Lung microvascular endothelial cell (primary cell): ENCODE measurements at places on chromosomes 5 and 9.

GRCh38 chr5:141874262-141874964 lies 3.8 kb downstream of the PCDH1 start:
- DNase-seq = no peak

DNA sequence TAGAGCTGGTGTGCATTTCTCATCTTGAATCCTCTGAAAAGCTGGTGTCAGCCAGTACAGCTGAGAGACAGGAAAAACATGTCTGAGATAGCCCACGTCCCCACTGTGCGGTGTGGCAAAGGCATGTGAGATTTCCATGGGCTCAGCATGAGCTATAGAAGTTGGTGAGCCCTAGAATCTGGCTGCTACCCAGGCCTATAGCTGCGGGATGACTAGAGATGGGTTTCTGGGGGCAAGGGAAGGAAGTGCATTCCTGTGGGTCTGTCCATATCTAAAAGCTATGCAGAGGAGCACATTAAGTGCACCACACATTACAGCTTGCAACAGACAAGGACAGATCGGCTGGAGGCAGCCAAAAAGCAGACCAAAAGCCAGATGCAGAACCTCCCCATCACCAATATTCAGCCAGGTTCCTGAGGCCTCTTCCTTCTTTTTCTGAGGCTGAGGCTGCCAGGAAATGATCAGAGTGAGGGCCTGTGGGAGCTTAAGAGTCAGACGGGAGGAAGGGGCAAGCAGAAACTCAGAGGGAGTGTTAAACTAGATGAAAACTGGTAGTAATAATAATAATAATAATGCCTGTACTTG lies 55.8 kb upstream of the RANBP3L start:
- DNase-seq = no peak

GRCh38 chr9:91163444-91163772 lies 198.3 kb downstream of the AUH start:
- no peak for DNase-seq

DNA sequence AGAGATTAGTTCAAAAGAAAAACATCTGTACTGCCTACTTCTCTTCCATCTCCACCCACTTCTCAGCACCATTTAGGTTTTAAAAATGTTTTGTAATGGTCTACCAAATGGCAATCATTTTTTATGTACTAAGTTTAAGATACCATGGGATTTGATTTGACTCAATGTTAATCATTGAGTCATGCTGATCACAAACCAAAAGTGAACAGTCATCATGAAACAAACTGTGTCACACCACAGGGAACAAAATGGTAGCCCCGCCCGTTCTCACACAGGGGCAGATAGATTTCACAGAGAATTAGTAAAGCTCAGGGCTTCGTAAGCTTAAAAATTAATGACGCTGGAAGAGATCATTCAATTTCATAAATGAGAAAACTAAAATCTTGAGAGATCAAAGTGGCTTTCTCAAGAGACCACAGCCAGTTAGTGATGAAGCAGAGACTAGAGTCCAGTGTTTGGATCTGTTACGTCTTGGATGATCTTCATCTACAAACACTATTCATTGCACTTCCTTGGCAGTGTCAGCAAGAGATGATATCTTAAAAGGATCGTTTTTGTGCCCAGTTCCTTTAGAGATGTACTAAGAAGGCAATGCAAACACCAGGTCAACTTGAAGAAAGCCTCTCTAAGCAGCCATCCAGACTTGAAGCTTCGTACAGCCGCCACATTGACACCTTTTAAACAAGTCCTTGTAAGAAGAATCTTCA lies 33.9 kb upstream of the TRIO start:
- no peak for DNase-seq

GRCh38 chr5:158324236-158324635 lies 465.3 kb upstream of the CLINT1 start:
- DNase-seq = no peak

- no peak for DNase-seq
Measured at GRCh38 chr5:146082798-146083197, 22.6 kb downstream of the PLAC8L1 start.

DNA sequence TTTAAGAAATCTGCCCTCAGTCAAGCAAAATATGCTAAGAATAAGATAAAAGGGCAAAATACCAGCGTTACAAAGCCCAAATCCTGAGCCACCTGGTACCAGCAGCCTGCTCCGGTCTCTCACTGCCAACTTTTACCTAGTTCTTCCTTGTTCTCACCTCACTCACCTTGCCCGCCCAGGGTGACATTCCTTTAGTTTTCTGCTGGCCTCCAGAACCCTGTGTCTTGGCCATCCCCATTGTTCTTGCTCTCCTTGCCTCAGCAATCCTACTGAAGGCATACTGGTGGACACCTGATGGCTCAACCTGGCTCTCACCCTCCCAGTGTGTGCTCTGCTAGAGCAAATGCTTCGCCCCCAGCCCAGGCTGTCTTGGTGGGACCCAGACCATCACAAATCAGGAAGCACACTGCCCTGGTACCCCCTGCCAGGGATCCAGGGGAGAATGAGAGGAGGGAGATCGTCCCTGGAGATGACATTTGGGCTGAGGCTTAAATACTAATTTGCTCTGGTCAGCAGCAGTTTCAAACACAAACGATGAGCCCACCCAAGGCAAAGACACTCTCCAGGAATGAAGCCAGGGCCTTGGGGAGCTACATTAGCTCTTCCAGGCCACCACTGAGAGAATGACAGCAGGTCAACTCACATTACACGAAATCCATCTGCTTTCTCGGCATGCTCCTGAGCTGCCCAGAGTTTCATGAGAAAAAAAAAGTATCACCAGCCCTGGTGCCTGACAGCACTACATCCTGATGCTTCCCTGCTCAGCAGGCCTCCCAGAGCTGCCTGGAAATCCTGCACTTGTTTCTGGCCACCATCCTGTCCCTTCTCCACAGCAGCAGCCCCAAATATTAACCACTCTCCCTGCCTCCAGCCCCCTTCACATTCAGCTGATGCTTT lies 12.2 kb upstream of the SEPTIN8 start:
- DNase-seq = no peak

DNA sequence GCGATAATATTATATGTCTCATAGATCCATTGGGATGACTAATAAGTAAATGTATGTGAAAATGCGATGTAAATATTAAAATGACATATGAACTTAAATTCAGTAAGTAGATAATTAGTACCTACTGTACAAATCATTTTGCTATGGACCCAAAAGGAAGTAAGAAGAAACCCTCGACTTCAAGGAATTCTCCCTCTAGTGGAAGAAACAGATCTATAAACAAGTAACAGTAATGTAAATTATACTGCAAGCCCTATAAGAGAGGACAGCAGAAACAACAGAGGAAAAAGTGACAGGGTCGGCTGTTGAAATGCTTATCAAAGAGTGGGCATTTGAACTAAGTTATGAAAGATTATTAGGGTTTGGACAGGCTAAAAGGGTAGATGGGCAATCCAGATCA lies 320.3 kb downstream of the DMAC1 start:
- DNase-seq = no peak

DNA sequence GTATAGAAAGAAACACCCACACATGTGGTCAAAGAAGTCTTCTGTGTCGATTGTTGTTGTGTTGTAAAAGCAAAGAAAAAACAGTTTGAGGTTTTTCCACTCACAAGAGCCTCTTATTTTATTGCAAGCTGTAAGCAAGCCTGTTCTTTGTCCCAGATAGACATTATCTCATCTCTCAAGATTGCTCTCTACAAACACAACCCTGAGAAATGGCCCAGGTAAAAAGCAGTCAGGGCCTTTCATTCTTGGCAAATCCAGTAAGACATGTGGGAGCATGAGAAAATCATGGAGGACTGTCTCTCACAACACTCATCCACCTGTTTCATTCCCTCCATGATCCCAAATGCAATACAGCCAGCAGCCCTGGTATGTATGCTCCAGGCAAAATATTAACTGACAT lies 286.6 kb upstream of the POU5F2 start:
- DNase-seq = no peak

DNA sequence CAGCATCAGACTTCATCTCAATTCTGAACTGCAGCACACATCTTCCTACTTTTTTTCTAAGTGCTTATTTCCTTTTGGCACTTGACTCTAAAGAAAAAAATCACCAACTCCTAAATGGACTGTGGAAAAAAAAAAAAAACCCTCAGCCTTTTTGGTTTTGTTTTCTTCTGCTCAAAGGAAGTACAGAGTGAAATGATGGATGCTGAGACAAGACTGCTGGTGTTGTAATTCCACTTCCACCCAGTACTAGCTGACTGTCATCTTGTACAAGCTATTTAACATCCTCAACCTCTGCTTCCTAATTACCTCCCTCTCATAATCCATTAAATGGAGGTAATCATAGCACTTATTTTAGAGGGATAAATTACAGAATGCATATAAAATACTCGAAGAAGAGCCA lies 171.5 kb upstream of the GNA14 start:
- DNase-seq = no peak

GRCh38 chr9:3043369-3043768 lies 199.5 kb upstream of the PUM3 start:
- peak; percentile 28 for DNase-seq

- DNase-seq = no peak
Measured at GRCh38 chr5:89300426-89300970, 417.5 kb upstream of the MEF2C start.

- DNase-seq = peak; percentile 7
Measured at GRCh38 chr5:158013939-158014338, 155.0 kb upstream of the CLINT1 start.

- DNase-seq = no peak
Measured at GRCh38 chr5:169393907-169394306, 93.0 kb upstream of the SLIT3 start.

- DNase-seq = no peak
Measured at GRCh38 chr5:6376974-6377520, 1.3 kb downstream of the MED10 start.

DNA sequence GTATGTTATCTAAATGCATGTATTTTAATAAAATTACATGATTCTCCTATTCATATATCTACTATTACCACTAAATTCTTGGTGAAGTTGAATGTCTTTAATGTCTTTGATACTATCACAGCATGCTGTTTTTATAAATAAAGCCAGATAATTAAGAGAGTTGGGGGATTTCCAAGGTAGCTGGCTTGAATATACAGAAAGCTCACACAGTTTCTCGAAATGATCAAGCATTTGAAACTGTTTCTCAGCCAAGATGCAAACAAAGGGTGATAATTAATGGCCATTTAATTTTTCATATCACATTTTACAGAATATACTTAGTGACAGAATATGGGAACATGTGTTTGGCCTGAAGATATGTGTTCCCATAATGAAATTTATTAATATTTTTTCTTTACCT lies 145.6 kb upstream of the CDH12 start:
- DNase-seq = no peak

GRCh38 chr5:37876943-37877342 lies 37.1 kb upstream of the GDNF start:
- DNase-seq = no peak

DNA sequence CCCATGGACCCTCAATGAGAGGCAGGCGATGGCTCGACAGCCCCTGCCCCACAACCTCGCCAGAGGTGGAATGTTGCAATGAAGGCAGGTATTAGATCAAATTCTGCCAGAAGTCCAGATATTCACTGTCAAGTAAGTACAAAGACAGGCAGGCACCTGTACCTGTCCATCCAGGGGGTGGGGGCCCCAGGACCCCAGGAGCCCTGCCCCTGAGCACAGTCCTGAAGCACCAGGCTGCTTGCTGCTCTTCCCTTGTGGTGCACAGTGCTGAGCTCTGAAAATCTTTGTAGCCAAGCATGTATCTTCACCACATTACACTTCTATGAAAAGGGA lies 26.2 kb upstream of the HMCN2 start:
- DNase-seq = no peak

DNA sequence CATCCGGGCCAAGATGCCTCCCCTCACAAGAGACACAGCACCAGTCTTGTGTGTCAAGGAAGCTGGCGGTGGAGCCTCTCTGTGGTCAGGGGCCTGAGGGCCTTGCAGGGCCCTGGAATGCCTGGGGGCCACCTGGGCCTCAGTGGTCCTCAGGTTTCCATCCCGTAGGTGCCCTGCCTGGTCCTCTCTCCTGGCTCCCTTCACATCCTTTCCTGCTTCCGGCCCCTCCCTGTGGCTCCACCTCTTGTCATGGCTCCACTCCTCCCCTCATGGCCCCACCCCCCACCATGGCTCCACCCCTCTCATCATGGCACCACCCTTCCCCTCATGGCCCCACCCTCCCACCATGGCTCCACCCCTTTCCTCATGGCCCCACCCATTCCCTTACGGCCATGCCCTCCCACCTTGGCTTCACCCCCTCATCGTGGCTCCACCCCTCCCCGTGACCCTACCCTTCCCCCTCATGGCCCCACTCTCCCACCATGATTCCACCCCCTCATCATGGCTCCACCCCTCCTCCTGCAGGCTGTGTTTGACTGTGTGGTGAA lies 175.8 kb downstream of the CACNA1B start:
- DNase-seq = no peak

- DNase-seq = no peak
Measured at GRCh38 chr5:169551146-169551545, 32.4 kb upstream of the SPDL1 start.

GRCh38 chr5:38932854-38933408 lies 87.1 kb downstream of the OSMR start:
- DNase-seq = no peak

- no peak for DNase-seq
Measured at GRCh38 chr5:56456002-56456401, 222.9 kb upstream of the ANKRD55 start.

DNA sequence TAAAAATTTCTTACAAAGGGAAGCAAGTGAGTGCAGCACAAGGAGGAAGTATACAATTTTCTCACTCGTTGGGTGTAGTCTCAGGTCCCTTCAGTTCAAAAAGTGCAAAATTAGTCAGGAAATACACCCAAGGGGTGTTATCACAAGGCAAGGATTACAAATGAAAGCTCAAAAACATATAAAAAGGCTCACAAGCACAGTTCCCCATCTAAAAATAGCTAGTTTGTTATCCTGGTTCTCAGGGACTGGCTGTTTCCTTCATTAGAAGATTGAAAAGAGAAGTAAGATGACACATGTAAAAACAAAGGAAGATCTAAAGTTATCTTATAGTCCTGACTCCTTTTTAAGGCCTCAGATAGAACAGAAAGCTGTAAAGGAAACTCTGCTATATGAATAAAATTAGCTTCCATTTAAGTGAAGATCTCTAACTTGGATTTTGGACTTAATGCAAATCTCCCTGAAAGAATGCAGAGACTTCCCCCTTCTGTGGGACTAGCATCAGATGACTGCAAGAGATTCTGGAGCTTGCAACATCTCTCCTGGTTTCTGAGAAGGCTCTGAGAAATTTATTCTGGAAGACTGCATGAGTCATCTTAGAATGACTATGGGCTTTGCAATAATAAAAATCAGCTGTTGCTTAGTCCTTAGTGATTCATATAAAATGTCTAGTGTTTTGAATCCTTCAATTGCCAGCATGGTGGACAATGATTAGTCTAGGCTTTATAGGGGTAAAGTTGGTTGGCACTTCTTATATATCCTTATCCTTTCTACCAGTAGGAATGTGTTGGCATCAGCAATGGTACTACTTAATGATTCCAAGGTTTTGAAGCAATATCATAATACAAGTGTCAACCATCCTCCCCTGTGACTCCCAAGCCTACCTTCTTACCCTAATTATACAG lies 25.4 kb downstream of the DAB2 start:
- no peak for DNase-seq

- no peak for DNase-seq
Measured at GRCh38 chr9:131259432-131259898, 16.8 kb downstream of the FAM78A start.

- peak; percentile 39 for DNase-seq
Measured at GRCh38 chr5:142823126-142823525, 52.9 kb downstream of the ARHGAP26 start.
